ENCODE measurements at places on chromosomes 6 and 20. TPM values are rescaled to one million over a fixed set of nuclear protein-coding genes. Genes with fewer than 3 reads are reported as not detected.
A peak's percentile ranks its signal among the peaks of the same experiment; 100 is the strongest.

The CRISP2 gene
- not detected for total RNA-seq

GRCh38 chr6:29426654-29427053, 11.9 kb downstream of the OR12D1 start:
- no peaks in the 10 kb centered on the region for H3K27me3 ChIP-seq
- no peaks in the 10 kb centered on the region for H3K36me3 ChIP-seq
- no peak overlapping the region for H3K4me3 ChIP-seq

- peak overlapping the region; percentile 51 for H3K4me3 ChIP-seq
- no peaks in the 10 kb centered on the region for H3K36me3 ChIP-seq
- peaks cover 16% of the 10 kb centered on the region for H3K4me1 ChIP-seq
- no peaks in the 10 kb centered on the region for H3K27me3 ChIP-seq
These were observed 184.9 kb downstream of the GPX5 start for GRCh38 chr6:28710466-28711191.

The TDRD6 gene
- total RNA-seq, result 0.11 TPM

DNA sequence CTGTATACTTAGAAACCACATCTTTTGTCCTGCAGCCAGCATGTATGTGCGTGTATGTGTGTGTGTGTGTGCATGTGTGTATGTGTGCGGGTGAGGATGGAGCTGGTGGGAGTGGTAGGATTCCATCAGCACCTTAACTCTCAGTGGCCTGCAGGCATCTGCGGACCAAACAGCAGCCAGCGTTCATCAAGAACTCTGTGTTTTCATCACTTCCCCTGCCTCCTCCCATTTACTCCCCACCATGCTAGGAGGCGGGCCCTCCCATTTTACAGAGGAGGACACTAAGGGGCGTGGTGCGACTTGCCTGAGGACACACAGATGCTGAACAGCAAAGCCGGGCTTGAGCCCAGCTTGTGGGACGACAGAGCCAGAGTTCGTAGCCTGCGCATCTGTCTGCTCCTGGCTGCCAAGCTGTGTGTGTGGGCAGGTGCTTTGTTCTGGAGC, 8.9 kb downstream of the VSTM2L start:
- H3K27ac ChIP-seq, result no peak overlapping the region
- H3K4me1 ChIP-seq, result no peaks in the 10 kb centered on the region
- H3K4me3 ChIP-seq, result no peak overlapping the region
- peak; percentile 57 for DNase-seq

- H3K36me3 ChIP-seq, result no peaks in the 10 kb centered on the region
- H3K4me3 ChIP-seq, result no peak overlapping the region
- peaks cover 14% of the 10 kb centered on the region for H3K27me3 ChIP-seq
These were observed 4.7 kb downstream of the WFDC5 start for GRCh38 chr20:45110301-45110700.

DNA sequence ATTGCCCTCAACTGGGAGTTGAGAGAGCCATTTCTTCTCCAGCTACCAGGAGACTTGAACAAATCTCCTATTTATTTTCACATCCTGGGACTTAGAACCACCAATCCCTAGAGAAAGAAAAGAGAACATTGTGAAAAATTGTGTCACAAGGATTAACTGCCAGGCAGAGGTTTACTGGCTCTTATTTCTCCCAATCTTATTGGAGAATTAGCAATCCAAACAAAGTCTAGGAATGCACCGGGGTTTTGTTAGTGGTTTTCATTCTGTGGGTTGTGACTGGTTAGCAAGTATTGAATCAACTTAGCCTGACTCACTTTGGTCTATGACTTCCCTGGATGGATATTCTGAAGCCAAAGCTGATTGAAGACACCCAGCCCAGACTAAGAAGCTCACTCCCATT, 21.2 kb upstream of the ENPP5 start:
- H3K36me3 ChIP-seq, result no peaks in the 10 kb centered on the region
- no peak for DNase-seq

DNA sequence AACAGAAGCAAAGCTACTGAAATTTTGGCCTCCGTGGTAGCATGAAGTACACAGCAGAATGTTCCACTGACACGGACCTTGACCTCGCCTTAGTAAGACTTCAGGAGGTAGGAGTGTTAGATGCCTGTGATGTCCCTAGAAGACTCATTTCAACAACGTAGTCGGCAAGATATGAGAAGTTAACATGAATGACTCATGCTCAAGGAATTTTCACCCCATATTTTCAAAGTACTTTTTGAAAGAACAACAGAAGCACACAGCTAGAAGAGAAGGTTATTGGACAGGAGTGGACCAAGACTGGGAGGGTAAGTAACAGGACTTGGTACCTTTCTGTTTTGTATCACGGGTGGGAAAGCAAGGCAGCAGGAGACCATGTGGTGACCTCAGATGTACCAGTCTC, 78.0 kb downstream of the DZANK1 start:
- no peak overlapping the region for H3K4me3 ChIP-seq
- no peaks in the 10 kb centered on the region for H3K4me1 ChIP-seq
- peaks cover 23% of the 10 kb centered on the region for H3K27me3 ChIP-seq
- H3K36me3 ChIP-seq, result no peaks in the 10 kb centered on the region
- no peak overlapping the region for H3K27ac ChIP-seq

- no peak for DNase-seq
- H3K27ac ChIP-seq, result no peak overlapping the region
- H3K36me3 ChIP-seq, result no peaks in the 10 kb centered on the region
- H3K27me3 ChIP-seq, result no peaks in the 10 kb centered on the region
These were observed 737.8 kb upstream of the NRSN1 start for GRCh38 chr6:23388086-23388783.

GRCh38 chr20:10497791-10498190, 62.7 kb downstream of the SLX4IP start:
- H3K36me3 ChIP-seq, result no peaks in the 10 kb centered on the region
- H3K27ac ChIP-seq, result peak overlapping the region; percentile 16
- no peaks in the 10 kb centered on the region for H3K27me3 ChIP-seq
- H3K4me3 ChIP-seq, result no peak overlapping the region

All from K562 (cell line).